SW 1271 (cell line): ENCODE measurements at places on chromosomes 6 and 20.

GRCh38 chr20:62244644-62245108, 6.4 kb downstream of the OSBPL2 start:
- no peak for DNase-seq

- DNase-seq = no peak
Measured at GRCh38 chr20:35021831-35022230, 66.2 kb downstream of the MYH7B start.

- no peak for DNase-seq
Measured at GRCh38 chr20:45452772-45453691, 16.5 kb upstream of the WFDC2 start.

- no peak for DNase-seq
Measured at GRCh38 chr20:25287631-25288290, 39.9 kb downstream of the PYGB start.

GRCh38 chr6:148001844-148002642, 340.6 kb upstream of the SASH1 start:
- no peak for DNase-seq

- peak; percentile 14 for DNase-seq
Measured at GRCh38 chr6:112332274-112332673, 14.9 kb upstream of the RFPL4B start.

- DNase-seq = no peak
Measured at GRCh38 chr6:134312038-134312660, 5.8 kb downstream of the SGK1 start.

DNA sequence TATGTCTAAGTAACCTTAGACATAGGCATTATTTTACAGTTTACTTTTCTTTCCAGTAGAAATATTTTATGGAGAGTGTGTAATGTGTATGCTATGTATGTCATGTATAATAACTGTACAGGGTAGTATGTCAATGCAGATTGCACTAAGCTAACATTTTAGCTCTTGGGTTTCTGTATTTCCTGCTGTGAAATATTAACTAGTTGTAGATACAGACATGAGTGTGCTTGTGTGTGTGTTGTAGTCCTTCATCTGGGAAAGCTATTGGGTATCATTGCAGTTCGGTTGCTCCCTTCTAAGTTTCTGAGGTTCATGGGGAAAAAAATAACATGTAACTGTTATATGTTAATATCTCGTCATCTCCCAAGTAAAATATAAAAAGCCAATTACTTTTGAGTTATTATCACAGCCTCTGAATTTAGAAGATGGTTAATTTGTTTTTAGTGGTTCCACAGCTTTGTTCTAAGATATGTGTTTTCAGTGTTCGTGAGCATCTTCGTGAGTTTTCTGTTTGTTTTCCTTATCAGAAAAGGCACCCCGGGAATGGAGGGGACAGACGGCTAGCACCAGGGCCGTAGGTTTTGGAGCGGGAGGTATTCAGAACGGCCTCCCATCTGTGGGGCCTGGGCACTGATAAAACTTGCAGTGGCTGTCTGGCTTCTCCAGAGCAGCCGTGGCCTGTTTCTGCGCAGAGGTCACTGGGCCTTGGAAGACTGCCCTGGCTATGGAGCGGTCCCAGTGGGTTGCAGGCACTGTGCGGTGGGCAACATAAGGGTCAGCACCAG, 215.0 kb downstream of the ARID1B start:
- DNase-seq = no peak

DNA sequence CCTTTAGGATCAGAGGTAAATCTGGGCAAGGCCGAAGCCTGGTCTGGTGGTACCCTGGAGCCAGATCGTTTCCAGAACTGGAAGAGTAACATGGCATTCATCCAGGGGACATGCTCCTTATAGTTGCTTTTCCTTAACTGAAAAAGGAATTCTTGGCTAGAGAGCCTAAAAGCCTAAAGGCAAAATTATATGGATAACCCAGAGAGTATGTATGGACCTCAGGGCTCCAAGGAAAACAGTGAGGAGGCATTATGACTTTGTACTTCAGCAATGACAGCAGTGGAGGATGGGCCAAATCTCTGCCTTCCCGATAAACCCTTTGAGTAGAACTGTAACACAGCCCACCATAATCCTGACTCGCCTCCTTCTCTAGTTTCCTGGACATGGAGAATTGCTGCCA, 29.3 kb downstream of the ARHGAP18 start:
- DNase-seq = no peak

GRCh38 chr6:70819646-70820045, 137.2 kb downstream of the B3GAT2 start:
- DNase-seq = no peak

DNA sequence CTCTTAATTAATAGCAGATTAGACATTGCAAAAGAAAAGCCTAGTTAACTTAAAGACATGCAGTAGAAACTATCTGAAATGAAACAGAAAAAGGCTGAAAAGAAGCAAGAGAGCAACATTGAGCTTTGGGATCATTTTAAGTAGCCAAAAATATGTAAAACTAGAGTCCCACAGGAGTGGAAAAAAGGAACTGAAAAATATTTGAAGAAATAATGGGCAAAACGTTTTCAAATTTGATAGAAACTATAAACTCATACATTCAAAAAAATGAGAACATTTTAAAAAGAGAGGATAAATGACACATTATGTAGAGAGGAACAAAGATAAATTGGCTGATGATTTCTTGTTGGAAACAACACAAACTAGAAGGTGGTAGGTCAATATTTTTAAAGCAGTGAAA, 166.1 kb upstream of the AKAP12 start:
- no peak for DNase-seq

DNA sequence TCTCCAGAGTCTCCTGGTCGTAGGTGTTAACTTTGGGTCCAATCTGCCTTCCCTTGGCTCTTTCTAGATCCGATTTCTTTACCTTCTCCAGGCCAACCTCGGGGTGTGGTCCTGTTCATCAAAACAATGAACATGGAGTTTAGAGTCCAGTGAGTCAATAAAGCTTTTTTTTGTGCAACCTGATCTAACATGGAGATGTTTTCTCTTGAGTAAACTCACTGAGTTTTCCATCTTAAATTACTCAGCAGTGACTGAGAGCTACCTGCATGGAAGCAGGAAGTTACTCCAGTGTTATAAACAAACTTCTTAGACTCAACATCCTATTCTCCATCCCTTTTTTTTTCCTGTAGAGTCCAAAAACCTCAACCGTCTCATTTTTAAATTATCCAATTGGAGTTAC, 14.9 kb upstream of the SLC22A1 start:
- DNase-seq = no peak

GRCh38 chr6:75170691-75171560, 34.9 kb downstream of the COL12A1 start:
- DNase-seq = no peak

GRCh38 chr6:75855052-75855451, 106.0 kb downstream of the MYO6 start:
- no peak for DNase-seq

DNA sequence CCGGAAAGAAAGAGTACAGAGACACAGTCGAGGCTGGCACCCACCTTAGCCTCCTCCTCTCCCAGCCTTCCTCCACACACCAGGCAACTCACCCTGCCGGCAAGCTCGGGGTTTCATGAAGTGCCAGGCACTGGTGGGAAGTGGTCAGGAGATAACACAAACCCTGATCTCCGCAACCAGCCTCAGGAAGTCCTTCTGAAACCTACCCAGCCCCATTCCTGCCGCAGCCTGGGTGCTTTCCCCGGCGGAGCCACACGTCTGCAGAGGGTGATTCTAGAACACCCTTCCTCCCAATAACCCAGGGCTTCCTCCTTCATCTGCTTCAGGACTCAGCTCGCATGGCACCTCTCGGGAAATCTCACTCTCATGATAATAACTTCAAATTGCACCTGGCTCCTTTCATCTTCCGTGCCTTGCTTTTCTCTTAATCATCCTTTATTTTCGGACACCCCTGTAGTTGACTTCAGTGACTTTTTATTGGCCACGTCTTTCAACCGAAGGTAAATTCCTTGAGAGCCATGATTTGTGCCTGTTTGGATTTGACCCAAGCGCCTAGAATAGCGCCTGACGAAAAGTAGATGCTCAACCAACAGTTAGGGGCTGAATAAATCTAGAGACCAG, 8.7 kb upstream of the HLA-E start:
- no peak for DNase-seq

DNA sequence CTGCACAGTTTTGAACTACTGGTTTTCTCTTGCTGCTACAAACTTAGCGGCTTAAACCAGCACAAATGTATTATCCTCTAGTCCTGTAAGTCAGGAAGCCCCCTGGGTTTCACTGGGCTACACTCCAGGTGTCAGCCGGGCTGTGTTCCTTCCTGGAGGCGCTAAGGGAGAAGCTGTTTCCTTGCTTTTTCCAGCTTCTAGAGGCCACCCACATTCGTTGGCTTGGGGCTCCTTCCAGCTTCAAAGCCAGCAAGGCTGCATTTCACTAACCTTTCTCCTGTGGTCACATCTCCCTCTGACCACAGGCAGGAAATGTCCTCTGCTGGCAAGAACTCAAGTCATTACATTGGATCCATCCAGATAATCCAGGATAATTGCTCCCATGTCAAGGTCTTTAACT, 350.6 kb upstream of the PLCB4 start:
- DNase-seq = no peak

GRCh38 chr6:84707171-84707570, 57.2 kb downstream of the TBX18 start:
- DNase-seq = no peak

GRCh38 chr6:35146453-35146852, 5.3 kb upstream of the TCP11 start:
- peak; percentile 27 for DNase-seq

DNA sequence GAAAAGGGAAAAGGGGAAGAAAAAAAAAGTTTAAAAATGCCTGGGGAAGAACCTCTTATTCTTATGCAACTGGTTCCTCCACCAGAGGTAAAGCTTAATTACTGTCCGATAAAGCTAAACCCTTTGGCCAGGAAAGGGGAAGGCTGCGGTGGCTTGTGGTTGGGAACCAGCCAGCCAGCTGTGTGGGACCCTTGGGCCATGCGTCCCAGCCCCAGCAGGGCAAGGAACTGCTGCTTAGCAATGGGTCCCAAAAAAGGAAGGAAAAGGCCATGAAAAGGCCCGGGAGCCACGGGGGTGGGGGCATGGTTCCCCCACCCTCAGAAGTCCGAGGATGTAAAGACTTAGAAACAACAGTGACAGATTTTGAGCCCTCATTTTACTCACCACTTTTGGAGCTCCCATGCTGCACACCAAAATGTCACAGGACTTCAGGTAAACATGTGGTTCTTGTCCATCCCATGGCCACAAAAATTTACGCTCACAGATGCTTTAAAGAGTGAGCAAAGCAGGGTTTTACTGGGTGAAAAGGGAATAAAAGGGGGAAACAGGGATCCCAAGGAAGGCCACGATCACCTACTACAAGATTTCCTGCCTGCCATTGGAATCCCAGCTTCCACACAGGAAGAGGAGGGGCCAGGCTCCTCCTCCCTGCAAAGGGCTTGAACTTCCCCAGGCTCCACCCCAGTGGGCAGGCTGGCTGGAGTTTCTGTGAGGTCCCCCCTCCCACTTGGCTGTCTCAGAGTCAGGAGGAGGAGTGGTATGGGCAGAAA, 1234.7 kb upstream of the GJE1 start:
- DNase-seq = peak; percentile 80

DNA sequence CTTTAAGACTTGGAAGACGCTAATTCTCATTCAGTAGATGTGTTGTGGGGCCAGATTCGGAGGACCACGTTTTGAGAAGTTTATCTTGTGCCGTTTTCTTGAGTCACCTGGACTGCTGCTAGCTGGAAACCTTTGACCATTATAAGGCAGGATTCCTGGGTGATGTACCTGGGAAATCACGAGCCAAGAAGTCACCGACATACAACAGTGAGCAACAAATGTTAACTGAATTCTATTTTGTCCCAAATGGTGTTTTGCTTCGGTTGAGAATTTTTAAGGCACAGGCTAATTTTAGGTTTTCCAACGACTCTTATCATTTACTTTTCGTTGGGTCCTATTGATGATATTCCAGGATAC, 93.4 kb upstream of the BTN3A2 start:
- DNase-seq = no peak

GRCh38 chr20:9911519-9911918, 72.6 kb upstream of the PAK5 start:
- DNase-seq = no peak

DNA sequence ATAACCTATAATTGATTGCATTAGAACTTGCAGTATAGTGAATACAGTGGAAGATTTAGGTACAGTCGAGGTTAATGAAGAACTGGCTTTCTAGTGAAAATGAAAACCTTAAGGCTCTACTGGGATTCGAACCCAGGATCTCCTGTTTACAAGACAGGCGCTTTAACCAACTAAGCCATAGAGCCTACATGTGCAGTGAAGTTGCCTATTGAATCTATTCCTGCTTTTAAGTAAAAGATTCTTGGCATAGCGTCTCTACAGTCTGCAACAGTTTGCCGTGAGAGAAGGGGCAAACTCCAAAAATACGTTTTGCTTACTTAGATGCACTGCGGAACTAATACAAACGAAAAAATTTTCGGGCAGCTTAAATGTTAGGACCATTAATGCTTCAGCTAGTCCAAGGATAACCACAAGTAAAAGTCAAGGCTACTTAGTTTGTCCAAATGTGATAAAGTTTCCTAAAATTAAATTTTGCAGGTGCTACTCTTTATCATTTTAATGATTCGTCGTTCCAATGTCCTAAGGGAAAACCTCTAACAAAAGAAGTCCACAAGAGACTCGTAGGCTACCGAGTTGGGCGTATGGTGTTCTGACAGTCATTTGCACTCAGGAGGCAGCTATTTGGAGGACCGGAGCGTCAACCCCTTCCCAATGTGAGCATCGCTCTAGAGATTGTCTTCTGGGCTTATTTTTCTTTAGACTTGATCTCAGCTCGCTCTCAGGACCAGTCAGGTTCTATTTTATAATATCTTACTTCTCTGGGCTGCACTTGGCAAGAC, 31.3 kb upstream of the ZSCAN23 start:
- peak; percentile 89 for DNase-seq

- DNase-seq = no peak
Measured at GRCh38 chr20:1568163-1568490, 10.6 kb upstream of the SIRPD start.

DNA sequence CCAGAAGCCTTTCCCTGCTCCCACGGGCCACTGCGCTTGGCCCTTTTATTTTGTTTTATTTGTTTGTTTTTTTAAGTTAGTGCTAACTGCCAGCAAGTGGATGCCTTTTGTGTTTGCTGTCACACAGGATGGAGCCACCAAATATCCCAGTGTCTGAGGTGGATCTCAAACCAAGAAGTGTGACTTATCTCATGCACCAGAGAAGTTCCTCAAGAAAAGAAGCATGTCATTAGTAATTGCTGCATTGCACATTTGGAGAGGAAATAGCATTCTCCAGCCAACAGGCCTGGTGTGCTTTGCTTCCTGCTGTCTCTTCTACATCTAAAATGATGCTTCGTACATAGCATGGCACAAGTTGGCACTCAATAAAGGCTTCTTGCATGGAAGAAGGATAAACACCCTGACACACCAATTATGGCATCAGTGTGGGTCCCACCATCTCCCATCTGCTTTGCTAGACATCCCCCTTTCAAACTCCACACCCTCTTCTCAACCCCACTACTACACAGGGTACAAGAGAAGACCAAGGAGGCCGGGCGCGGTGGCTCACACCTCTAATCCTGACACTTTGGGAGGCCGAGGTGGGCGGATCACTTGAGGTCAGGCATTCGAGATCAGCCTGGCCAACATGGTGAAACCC, 1.9 kb upstream of the ATP9A start:
- no peak for DNase-seq

- no peak for DNase-seq
Measured at GRCh38 chr6:152959333-152959732, 23.5 kb downstream of the FBXO5 start.
